ENCODE measurements at places on chromosomes 6 and 20. TPM values are rescaled to one million over a fixed set of nuclear protein-coding genes. Genes with fewer than 3 reads are reported as not detected.

Gene BTN1A1
- total RNA-seq, result not detected

Gene HCK
- 26.9 TPM for total RNA-seq

Gene PNPLA1
- 0.14 TPM for total RNA-seq

Gene LTA
- total RNA-seq, result not detected

Gene HTR1E
- not detected for total RNA-seq

Gene COX4I2
- total RNA-seq, result 6.5 TPM

Gene CD24
- total RNA-seq, result 7.1 TPM

Gene ZNF334
- total RNA-seq, result 1.1 TPM

Gene SEMG1
- not detected for total RNA-seq

Gene CEP43
- total RNA-seq, result 7.9 TPM

Gene GGTLC1
- not detected for total RNA-seq

Gene R3HDML
- total RNA-seq, result not detected

Gene B3GALT4
- total RNA-seq, result 14.1 TPM

Gene GSTA4
- total RNA-seq, result 13.1 TPM

Gene FAM135A
- 14.9 TPM for total RNA-seq

Gene PKIB
- 1.8 TPM for total RNA-seq

Gene MATN4
- 0.29 TPM for total RNA-seq

Gene CLVS2
- total RNA-seq, result not detected

Gene PDRG1
- 5.3 TPM for total RNA-seq

Gene TFAP2D
- not detected for total RNA-seq

Gene DZANK1
- 1.7 TPM for total RNA-seq

Gene TMEM217
- total RNA-seq, result 0.56 TPM

Gene SSTR4
- total RNA-seq, result not detected

Gene ESR1
- total RNA-seq, result 11.6 TPM

Gene CST2
- not detected for total RNA-seq

Gene CEP85L
- 15.4 TPM for total RNA-seq

Gene EPHA7
- 0.19 TPM for total RNA-seq

Gene DCBLD1
- 6.2 TPM for total RNA-seq

Gene CST5
- not detected for total RNA-seq

Gene MUCL3
- not detected for total RNA-seq

Gene SYNDIG1
- total RNA-seq, result 11.3 TPM

Gene PSORS1C1
- 2.1 TPM for total RNA-seq

Gene RNF39
- total RNA-seq, result not detected

Gene CCM2L
- total RNA-seq, result 9.7 TPM

Data from posterior vena cava (tissue), 2 donors.